ENCODE measurements at places on chromosomes 5 and 9.

DNA sequence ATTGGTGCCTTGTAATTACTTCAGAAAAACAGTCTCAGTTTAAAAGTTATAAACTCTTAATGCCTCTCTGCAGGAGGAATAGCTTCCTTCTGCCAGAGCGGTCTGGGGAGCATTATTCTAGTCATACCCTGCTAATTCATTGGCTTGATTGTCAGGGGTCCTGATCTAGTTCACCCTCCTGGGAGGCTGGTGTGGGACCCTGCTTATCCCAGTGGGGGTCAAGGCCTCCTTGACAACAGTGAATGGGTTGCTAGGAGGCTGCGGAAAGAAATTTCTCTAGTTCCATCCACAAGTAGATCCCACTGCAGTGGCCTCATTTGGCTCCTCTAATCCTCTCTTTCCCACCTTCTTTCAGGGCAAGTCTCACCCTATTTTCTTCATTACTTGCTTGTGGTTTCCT, 105.7 kb downstream of the TMC1 start:
- DNase-seq = no peak

GRCh38 chr5:40955313-40955712, 46.0 kb downstream of the C7 start:
- no peak for DNase-seq

DNA sequence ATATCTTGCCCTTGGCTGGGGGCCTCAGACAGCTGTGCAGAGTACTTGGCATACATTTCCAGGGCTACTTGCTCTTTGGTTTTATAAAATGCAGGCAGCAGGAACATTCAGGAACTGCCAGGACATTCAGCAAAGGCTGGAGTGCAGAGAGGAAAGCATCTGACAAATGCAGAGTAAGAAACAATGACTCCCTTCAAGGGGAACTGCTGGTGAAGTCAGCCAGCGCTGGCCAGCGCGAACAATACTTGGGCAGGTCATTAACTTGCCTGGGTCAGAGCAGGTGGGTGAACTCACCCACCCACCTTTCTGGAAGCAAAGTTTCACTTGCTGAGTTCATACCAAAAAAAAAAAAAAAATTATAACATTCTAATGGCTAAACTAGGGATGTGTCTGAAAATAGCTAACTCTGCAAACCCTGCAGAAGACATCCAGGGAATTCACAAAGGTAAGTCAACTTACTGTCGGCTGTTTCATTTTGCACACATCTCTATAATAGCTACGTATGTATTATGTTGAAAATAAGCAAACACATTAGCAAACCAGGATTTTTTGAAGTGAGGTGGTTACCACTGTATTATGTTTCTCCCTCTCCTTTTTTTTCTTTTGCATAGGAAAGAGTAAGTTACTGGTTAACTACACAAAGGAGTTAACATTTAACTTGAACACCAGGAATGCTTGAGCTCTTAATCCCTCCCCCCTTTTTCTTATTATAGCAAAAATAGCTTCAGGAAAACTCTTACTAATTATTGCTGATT, 152.2 kb downstream of the GLIS3 start:
- no peak for DNase-seq

- no peak for DNase-seq
These were observed 76.2 kb upstream of the MIER3 start for GRCh38 chr5:57028161-57028560.

GRCh38 chr5:52672459-52672858, 115.3 kb upstream of the ITGA1 start:
- DNase-seq = no peak

DNA sequence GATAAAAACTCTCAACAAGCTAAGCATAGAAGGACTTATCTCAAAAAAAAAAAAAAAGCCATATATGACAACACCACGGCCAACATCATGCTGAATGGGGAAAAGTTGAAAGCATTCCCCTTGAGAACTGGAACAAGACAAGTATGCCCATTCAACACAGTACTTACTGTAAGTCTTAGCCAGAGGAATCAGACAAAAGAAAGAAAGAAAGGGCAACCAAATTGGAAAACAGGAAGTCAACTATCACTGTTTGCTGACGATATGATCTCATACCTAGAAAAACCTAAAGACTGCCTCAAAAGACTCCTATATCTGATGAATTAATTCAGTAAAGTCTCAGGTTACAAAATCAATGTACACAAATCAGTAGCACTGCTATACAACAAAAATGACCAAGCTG, 24.6 kb upstream of the PTGER4 start:
- peak; percentile 75 for DNase-seq

- DNase-seq = no peak
These were observed 1.0 kb upstream of the EDIL3 start for GRCh38 chr5:84385705-84386104.

DNA sequence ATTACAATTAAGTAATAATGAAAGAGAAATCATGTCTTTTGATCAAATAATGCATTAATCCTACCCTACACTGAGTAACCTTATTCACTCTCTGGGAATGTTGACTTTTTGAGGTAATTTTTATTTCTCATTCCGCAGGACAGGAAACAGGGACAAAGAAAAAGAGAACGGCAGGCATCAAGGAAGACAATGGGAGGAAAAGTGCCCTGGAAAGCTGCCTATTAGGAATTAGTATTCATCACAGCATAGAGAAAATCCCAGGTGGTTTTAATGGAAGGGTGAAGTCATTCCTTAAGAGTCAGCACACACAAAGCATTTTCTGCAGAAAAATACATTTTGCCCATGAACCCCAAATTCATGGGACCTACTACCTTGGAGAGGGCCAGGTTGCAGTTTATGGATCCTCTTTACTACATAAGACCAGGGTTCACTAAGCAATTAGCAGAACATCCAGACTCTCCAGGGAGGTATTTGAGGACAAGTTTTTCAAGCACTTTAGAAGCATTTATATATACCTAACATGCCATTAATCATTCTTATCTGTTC, 9.4 kb downstream of the FSTL4 start:
- no peak for DNase-seq
